ENCODE measurements at places on chromosomes 3 and 15. TPM values are rescaled to one million over a fixed set of nuclear protein-coding genes. Genes with fewer than 3 reads are reported as not detected.

The TCAIM gene
- total RNA-seq, result 37.3 TPM

DNA sequence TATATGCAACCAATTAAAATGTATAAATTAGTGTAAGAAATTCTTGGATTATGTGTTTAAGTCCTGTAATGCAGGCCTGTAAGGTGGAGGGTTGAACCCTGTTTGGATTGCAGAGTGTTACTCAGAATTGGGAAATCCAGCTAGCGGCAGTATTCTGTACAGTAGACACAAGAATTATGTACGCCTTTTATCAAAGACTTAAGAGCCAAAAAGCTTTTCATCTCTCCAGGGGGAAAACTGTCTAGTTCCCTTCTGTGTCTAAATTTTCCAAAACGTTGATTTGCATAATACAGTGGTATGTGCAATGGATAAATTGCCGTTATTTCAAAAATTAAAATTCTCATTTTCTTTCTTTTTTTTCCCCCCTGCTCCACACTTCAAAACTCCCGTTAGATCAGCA is 65.4 kb upstream of the ACAD9 start:
- no peak for DNase-seq

GRCh38 chr15:94306700-94307650 is 75.6 kb downstream of the MCTP2 start:
- DNase-seq, result peak; percentile 90

- no peak for DNase-seq
Measured at GRCh38 chr3:152291649-152292066, 22.9 kb downstream of the MBNL1 start.

DNA sequence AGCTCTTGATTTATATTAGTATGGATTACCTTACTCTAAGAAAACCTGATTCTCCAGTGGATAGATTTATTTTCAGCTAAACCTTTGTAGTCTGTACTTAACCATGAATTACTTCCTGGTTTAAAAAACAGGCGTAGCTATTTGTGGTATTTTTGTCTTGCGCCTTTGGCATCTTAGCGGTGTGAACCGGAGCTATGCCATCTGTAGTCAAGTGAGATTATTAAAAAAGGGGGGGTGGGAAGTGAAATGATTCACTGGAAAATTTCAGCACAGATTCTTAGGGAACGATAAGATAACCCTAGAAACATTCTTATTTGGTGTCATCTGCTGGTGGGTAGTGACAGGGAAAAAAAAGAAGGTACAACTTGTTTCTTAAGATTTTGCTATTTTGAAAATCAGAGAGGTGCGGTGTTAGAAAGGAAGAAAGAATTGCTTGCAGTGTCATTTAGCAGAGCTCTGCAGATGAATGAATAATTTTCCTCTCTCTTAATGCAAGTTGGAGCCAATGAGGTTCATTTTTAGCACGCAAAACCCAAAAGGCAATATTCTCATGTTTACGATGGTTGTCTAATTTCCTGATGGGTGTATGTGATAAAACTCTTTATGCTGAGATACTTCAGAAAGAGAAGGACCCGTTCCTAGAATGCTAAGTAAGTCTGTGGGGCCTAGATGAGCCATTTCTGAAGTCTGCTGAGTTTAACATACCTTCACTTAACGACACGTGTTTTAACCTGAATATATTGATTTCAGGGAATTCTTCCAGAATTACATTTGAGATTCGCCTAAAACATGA is 44.0 kb downstream of the PSMD6 start:
- DNase-seq, result peak; percentile 69

- peak; percentile 39 for DNase-seq
Measured at GRCh38 chr3:55434789-55435188, 52.3 kb downstream of the WNT5A start.

DNA sequence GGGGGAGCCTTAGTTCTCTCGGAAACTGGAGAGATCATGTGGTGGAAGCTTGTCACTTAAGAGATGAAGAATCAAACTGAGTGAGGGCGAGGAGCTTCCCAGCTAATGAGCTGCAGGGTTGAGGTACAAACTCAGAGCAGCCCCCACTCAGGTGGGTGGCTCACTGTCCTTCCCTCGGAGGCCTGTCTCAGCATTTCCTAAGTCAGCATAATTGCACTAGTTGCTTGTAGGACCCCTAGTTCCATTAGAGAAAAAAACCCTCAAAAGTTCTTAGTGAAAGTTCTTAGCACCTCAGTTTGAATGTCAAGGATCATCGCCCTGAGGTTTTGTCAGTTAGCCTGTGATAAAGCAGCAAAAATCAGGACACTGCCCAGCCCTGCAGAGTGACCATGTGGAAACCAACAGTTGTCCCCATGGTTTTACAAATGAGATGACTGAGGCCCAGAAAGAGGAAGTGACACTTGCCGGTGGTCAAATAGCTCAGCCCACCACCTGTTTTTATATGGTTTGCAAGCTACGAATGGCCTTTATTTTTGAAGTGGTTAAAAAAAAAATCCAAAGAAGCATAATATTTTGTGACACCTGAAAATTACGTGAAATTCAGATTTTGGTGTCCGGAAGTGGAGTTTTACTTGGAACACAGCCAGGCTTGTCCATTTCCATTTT is 11.9 kb downstream of the SMAD6 start:
- DNase-seq, result no peak

DNA sequence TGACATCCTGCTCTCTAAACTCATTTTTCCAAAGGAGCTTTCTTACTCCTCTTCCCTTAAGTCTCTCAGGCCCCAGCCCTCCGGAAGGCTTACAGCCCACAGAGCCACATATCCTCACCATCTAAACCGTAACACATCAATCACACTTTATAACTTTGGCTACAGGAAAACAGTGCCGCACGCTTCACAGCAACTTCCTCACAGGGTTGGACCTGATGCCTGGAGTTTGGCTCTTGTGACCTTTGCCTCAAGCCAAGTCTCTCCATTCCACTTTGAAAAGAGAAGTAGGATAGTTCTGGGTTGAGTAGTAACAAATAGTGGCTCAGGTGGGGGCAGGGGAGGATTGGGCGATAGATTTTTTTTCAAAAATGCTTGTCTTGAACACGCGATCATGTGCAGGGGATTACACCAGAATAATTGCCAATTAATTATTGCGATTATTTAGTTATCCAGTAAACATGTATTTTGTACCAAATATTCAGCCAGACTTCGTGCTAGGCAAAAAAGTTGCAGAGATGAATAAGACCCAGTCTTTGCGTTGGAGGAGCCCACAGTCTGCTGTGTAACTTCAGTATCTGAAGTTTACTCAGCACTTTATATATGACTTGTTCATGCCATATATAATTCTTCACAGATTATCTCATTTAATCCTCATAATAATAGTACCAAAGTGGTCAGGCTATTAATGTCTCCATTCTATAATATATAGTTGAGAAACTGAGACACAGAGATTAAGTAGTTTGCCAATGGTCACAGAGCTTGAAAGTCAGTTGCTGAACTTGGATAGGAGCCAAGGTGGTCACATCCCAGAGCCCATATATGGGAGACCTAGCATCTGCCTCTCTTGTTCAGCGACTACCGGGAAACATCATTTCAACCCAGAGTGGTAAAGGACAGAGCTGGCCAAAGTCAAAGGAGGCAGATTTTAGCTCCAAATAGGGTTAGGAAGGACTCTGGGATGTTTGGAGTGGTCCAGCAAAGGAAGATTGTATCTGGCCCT is 2.4 kb upstream of the ETV5 start:
- DNase-seq, result no peak
